Smooth muscle cell of the brain vasculature (primary cell): ENCODE measurements at places on chromosomes 4 and X.

DNA sequence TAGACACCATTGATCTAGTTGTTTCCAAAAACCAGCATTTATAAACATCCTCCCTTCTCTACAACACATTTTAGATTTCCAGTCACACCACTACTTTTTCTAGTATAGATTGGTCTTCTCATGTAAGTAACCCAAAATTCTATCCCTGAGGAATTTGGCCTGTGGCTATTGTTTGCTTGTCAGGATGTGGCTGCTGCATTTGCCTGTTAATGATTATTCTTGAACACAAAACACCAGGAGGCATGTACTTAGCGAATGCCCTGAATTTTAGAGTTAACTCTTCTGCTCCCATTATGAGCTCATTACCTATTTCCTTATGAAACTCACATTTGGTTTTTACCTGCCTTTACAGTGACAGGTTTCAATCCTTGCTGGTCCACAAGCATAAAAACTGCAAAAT is 102.0 kb upstream of the FSTL5 start:
- no peak for DNase-seq

DNA sequence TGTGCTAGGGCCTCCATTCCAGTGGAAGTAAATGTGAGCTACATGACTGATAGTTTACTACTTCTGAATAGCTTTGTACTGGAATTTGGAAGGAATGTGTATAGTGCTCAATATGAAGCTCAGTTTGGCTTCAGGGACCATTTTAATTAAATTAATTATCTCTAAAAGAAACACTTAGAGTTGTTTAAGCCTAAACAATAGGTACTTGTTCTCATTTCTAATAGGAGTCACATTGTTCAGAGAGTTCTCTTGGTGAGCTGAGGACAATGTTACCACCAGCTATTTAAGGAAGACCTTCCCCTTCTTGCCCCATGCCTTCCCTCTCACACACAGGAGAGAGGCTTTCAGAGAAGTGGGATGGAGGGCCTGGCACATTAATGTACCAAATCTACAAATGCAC is 78.3 kb downstream of the CHIC2 start:
- DNase-seq, result no peak

DNA sequence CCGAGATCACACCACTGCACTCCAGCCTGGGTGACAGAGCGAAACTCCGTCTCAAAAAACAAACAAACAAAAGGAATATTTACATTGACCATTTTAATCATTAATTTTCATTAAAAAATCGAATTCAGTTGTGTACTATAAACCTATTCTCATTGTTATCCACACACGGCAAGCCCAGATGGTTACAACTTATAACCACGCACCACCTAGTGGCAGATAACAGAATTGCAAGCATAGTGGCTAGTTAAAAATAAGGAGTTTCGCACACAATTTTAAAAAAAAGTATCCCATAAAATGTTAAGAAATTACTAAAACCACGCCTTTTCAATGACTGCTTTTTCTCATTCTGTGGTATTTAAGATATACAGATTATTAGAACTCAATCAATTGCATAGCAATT is 25.4 kb downstream of the MBNL3 start:
- no peak for DNase-seq

- DNase-seq, result no peak
Measured at GRCh38 chrX:9785944-9786797, at the start of gene SHROOM2. Gene SHROOM2, plus strand, starts transcription at chrX:9786429. Its CDS starts 117 bp downstream, at chrX:9786546.

- DNase-seq, result no peak
Measured at GRCh38 chrX:153351981-153352380, 18.0 kb downstream of the ZNF275 start.

- DNase-seq, result no peak
Measured at GRCh38 chrX:114201622-114202021, 382.3 kb upstream of the HTR2C start.

GRCh38 chr4:77073981-77074380 is 1.8 kb downstream of the CCNI start:
- no peak for DNase-seq

- no peak for DNase-seq
Measured at GRCh38 chr4:161604516-161605300, 559.1 kb downstream of the FSTL5 start.

DNA sequence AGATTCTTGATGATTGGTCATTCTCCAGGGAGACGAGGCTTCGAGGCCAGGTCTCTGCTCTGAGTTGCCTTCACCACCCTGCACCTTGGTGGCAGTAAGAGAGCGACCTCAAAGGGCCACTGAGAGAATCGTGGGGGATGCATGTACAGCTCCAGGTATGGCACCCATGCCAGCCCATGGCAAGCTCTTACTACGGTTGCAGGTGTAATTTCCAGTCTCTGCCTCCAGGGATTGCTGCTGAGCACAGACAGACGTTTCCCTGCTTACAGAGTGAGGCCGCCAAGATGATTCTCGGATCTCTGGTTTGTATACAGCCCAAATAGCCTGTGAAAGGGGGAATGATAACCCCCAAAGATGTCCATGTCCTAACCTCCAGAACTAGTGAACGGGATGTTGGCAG is 16.3 kb upstream of the DRD5 start:
- no peak for DNase-seq

DNA sequence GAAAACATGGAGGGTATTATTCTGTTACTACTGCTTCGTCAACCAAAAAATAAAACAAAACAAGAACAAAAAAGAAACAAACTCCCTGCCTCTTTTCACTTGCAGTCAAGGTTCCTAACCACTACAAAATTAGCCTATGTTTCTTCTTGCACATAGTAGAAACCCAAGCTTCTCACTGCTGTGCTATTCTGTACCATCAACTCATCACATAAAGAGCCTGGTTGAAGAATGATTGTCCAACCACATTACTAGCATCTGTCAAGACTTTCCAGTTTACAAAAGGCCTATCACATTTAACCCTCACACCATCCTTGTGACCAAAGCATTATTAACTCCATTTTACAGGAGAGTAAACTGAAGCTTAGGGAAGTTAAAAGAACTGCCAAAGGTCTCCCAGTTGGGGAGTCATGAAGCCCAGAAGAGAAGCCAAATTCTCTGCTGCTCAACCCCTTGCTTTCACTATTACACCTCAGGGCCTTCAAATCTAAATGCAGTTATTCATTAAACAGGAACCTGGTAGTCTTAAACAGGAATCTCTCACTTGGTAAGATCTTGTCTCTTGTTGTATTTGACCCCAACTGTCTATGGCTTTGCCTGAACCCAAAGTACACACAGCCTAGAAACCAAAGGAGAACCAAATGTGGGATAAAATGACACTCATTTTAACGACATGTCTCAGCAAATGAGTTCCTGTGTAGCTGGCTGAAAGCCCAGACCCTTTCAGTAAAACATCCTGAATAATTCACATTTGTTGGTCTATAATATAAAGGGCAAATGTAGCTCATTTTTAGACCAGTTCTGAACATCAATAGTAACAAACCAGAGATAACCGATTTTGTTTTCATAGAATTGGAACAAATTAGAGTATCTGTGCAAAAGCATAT is 8.6 kb downstream of the F9 start:
- no peak for DNase-seq

DNA sequence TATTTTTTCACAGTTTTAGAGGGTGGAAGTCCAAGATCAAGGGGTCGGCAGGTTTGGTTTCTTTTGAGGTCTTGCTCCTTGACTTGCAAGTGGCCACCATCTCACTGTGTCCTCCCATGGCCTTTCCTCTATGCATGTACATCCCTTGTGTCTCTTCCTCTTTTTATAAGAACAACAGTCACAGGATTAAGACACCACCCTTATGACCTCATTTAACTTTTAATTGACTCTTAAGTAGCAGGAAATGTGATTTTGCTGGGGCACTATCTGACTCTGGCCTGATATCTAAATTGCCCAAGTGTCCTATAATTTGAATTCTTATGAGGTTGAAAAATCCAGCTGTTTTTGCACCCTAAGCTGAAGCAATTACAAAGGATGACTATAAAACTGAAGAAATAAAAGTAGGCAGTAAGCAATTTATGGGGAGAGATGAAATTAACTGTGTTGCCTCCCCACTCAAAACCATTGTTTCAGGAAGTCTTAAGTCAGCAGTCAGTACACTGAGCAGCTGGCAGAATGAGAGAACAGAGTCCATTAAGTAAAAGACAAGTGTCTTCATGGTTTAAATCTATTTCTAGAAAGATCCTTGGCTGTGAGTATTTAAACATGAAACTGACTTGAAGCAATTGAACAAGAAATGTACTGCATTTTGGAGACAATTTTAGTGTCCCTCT is 601.3 kb downstream of the SPRY1 start:
- DNase-seq, result no peak

- DNase-seq, result no peak
Measured at GRCh38 chr4:186642998-186643397, 80.7 kb downstream of the FAT1 start.

DNA sequence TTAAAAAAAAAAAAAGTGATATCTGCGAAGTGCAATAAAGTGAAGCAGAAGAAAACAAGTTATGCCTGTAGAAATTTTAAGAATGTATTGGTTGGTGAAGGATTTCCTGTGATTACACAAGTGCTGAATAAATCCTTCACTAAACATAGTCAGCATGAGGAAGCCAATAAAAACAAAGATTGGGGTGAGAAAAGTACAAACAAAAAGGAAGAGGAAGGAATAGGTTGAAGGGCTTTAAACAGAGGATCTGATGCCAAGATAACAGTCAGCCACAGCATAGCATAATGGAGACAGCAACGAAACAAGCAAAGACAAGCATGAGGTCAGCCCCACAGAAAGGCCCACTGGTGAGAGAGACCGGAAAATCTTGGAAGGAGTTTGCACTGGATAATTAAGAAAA is 372.2 kb downstream of the ADAM29 start:
- DNase-seq, result no peak

- DNase-seq, result no peak
Measured at GRCh38 chr4:174933083-174933482, 14.9 kb downstream of the ADAM29 start.

- no peak for DNase-seq
Measured at GRCh38 chrX:32448320-32448719, 763.0 kb downstream of the DMD start.

GRCh38 chr4:147733716-147734344 is 1.9 kb downstream of the ARHGAP10 start:
- DNase-seq, result no peak

GRCh38 chrX:99383786-99384185 is 1026.3 kb downstream of the PCDH19 start:
- no peak for DNase-seq

- DNase-seq, result no peak
Measured at GRCh38 chrX:2550328-2551020, 49.7 kb upstream of the DHRSX start.

DNA sequence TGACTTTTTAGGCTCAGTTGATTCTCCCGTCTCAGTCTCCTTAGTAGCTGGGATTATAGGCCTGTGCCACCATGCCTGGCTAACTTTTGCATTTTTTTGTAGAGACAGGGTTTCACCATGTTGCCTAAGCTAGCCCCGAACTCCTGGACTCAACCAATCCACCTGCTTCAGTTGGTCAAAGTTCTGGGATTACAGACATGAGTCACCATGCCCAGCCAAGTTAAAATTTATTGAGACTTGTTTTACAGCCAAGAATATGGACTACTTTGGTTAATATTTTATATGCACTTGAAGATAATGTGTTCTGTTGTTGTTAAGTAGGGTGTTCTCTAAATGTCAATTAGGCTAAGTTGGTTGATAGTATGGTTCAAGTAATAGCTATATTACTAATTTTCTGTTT is 58.7 kb downstream of the CYTL1 start:
- no peak for DNase-seq

DNA sequence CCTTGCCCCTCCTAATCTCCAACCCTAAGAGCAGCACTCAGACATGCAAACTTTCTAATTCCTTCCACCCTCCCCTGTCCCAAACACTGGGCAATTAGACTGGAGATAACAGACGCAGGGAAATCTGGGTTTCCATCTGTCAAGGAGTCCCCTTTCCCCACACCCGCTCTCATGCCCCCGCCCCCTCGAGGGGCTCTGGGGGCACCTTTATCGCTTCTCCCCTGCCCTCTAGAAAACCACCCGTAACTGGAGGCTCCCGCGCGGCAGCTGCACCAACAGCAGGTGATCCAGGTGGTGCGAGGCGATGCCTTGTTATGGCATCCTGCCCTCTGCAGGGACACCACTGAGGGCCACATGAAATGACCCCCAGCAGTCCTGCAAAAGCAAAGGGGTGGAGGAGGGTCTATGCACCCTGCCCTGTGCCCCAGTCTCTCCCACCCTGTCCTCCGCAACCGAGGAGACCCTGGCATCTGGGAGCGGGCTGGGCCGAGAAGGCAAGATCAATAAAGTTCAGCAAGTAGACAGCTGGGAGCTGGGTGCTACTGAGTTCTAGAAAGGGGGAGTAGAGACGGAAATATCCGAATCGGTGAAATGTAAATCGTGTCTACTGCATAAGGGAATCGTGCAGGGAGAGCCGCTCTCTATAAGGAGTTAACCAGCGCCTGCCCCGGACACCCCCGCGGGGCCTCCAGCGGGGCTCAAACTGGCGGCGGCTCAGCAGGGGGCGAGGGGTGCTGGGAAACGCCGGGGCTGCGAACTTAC is 1.6 kb downstream of the KCTD8 start:
- DNase-seq, result no peak

- peak; percentile 50 for DNase-seq
Measured at GRCh38 chr4:186693159-186693815, 30.4 kb downstream of the FAT1 start.

DNA sequence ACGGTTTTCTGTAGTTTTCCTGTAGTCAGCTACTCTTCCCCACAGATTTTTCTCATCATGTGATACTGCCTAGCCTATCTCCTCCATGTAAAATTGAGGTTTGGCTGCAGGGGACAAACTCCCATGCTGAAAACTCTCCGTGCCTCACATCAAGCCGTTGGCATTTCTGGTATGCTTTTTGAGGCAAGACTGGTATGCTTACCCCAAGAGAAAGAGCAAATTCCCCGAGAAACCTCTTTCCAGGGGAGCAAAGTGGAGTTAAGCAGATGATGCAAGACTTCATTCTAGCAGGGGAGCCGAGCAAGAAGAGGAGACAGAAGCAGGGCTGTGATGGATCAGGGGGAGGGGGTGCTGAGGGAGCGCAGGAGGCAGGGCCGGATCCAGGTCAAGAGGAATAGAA is 4.8 kb downstream of the SOWAHD start:
- peak; percentile 7 for DNase-seq

DNA sequence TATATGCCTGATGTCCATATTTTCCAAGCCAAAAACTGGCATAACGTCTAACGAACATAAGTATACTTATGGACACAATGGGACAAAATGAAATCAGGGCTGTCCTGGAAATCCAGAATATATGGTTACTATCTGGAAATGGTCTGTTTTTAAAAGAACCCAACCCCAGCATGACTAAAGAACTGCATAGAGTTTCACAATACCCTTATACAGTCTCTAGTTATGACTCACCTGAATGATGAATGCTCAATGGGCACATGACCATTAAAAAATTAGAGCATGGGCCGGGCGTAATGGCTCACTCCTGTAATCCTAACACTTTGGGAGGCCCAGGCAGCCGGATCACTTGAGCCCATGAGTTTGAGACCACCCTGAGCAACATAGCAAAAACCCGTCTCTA is 31.8 kb downstream of the AMMECR1 start:
- DNase-seq, result no peak

DNA sequence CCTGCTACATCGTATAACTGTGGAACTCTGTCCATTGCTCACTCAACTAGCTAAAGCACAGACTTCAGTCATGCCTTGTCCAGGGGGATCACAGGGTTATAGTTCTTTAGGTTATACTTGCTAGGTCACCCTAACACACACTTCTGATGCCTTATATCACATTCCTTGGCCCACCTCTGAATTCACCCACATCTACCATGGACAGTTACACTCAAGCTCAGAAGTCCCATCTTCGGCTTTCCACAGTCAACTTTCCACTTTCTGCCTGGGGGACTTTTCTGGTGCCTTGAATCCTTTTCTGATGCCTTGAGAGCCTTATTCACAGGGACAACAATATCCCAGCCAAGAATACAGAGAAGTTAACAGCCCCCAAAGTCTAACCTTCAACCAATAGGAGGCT is 129.2 kb upstream of the MAOA start:
- DNase-seq, result no peak
